ENCODE measurements at places on chromosomes 1 and 21.

- no peak for DNase-seq
These were observed 10.4 kb downstream of the NUCKS1 start for GRCh38 chr1:205739348-205740160.

- DNase-seq: no peak
These were observed 20.1 kb upstream of the S100A10 start for GRCh38 chr1:152013664-152014237.

GRCh38 chr1:56502700-56503245 lies 76.6 kb downstream of the PLPP3 start:
- DNase-seq: no peak

GRCh38 chr1:14247666-14248065 lies 350.8 kb upstream of the KAZN start:
- no peak for DNase-seq

DNA sequence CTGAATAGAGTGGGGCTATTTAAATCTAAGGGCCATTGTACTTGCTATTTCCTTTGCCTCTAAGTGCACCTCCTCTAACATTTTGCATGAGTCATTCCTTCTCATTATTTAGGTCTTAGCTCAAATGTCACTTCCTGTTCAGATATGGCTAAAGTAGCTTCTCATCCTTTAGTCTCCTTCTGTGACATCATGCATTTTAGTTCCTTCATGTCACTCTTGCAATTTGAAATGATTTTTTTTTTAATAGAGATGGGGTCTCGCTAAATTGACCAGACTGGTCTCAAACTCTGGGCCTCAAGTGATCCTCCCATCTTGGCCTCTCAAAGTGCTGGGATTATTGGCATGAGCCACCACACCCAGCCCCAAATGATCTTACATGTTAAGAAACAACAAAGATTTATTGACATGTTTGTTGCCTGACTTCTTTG lies 6.6 kb downstream of the TBX19 start:
- peak; percentile 47 for DNase-seq

Data from NCI-H2107 (cell line).